ENCODE measurements at places on chromosomes 12 and 14.

DNA sequence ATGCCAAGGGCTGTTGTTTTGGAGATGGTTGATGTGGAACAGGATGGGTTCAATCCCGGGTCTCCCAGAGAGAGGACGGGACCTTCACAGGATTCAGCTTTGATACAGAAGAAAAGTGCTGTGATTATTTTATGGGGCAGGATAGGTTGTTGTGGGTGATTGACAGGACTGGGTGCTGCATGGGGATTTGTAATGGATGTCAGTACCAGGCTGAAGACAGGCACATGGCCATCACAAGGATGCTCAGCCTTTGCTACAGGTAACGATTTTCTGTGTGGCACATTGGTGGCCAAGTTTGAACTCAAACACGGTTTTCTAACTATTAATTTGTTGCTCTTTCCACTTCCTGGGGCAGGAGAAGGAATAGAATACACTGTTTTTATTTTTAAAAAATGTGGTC, 4.5 kb upstream of the GUCY2C start:
- DNase-seq = no peak

DNA sequence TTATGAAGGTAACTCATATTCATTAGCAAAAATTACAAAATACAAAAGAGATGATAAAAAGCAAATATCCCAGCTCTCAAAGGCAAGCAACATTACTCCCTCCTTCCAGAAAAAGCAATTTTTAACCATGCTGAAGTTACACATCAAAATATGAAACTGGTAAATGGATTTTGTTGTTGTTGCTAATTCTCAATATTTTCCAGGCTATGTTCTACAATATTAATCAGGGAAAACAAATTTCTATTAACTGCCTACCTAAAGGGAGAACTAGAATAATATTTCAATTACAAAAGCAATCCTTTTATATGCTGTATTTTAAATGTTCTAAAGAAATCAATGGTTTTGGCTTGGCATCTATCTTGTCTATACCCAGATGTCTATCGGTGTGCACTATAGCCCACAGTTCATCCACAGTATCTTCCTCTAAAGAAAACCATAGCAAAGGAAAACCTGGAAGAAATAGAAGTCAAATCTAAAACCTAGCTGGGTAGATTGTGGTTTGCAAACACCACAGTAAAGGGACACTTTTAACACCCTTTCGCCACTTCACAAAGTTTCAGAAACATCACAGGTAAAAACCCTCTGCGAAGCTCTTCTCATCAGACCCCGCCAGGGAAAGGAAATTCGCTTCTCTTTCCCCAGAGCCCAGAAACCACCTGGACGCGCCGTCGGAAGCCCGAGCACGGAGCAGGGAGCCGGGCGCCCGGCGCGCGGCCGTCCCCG, 32.0 kb downstream of the TC2N start:
- DNase-seq = no peak

DNA sequence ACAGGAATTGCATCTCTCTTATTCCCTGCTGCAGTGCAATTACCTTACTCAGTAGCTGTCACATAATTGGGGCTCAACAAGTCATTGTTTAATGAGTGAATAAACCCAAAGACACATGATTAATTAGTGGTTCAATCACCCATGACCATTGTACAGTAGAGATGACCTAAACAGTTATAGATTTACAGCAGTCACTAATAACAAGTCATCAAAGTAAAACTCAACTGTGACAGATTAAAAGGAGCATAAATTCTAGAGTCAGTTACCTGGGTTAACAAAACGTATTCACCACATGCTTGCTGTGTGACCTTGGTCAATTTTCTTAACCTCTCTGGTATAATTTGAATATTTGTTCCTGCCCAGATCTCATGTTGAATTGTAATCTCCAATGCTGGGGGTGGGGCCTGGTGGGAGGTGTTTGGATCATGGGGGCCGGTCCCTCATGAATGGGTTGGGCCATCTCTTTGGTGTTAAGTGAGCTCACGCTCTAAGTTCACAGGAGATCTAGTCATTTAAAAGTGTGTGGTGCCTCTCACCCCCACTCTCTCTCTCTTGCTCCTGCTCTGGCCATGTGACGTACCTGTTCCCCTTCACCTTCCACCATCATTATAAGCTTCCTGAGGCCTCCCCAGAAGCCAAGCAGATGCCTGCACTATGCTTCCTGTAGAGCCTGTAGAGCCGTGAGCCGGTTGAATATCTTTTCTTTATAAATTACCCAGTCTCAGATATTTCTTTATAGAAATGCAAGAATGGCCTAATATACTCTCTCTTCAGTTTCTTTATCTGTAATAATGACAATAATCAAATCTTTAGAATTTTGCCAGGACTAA, 141.9 kb upstream of the PLEKHG7 start:
- DNase-seq = no peak

- DNase-seq = no peak
Observed at GRCh38 chr14:104725772-104726548, 1.9 kb downstream of the ADSS1 start.

- DNase-seq = peak; percentile 74
Observed at GRCh38 chr12:76030341-76031080, 1.1 kb downstream of the PHLDA1 start.

DNA sequence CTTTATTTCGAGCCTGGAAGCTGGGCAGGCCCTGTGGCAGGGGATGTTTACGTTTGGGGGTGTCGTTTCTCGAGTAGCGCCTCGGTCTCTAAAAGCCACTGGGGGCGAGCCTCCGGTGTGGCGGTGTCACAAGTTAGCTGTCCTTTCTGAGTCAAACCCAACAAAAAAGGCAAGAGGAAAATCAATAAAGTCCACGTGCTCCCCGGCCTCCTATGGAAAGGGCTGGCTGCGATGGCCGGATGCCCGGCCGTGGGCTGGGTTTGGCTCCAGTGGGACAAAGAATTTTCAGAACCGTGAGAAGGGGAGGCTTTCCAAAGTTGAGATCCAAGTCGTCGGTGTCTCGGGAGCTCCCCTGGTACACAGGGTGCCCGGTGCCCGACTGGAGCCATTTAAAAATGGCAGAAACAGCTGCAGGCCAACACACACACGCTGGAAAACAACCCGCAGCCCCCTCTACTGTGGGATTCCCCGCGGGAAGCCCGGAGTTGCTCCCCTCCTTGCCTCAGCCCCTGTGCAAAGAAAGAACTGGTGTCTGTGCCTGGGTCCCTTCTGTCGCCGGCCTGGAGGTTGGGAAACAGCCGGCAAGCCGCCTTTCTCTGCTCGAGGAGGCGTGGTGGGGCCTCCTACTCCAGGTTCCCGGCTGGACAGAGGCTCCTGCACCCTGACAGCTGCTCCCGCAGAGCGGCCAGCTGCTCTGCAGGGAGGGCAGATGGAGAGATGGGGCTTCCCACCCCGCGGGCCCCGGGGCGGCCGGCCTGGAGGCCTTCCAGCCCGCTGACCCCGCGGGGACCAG, 1.9 kb downstream of the BCL7A start:
- peak; percentile 41 for DNase-seq

- DNase-seq = no peak
Observed at GRCh38 chr14:64990939-64991338, 4.2 kb downstream of the FNTB start.

GRCh38 chr14:37436519-37436918, 158.5 kb downstream of the FOXA1 start:
- no peak for DNase-seq

DNA sequence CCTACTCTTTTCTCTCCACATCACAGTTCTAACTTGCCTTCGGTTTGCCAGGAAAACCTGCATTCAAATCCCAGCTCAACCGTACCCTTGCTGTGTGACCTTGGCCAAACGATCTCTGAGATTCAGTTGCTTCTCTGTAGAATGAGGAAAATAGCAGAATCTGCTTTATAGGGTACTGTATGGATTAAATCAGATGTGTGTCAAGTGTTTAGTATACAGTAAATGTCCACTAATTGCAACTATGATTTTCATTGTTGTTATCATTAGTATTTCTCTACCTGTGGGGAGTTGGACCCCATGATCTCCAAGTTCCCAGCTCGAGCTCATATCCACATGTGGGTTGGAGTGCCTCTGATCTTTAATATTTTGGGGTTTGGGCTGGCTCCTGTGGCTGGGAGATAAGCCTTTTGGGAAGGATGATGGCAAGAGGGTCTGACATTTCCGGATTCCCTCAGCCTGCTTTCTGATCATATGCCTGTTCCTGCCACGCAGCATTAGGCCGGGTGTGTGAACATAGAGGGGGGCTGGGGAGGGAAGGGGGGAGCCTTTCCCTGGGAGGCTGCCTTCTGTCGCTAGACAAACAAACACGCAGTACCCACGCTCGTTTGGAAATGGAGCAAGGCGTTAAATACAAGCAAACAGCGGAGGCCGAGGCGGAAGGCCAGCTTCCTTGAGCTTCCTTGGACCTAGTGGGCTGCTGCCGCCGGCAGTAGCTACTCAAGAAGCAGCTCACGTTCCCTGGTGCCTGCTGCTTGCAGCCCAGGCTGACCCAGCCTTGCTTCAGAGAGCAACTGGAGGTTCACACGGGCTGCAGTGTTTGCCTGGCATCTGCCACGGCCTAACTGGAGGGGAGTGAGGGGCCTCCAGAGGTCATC, 213.5 kb upstream of the LHX5 start:
- no peak for DNase-seq

GRCh38 chr14:50647753-50648152, 20.4 kb downstream of the SAV1 start:
- no peak for DNase-seq

DNA sequence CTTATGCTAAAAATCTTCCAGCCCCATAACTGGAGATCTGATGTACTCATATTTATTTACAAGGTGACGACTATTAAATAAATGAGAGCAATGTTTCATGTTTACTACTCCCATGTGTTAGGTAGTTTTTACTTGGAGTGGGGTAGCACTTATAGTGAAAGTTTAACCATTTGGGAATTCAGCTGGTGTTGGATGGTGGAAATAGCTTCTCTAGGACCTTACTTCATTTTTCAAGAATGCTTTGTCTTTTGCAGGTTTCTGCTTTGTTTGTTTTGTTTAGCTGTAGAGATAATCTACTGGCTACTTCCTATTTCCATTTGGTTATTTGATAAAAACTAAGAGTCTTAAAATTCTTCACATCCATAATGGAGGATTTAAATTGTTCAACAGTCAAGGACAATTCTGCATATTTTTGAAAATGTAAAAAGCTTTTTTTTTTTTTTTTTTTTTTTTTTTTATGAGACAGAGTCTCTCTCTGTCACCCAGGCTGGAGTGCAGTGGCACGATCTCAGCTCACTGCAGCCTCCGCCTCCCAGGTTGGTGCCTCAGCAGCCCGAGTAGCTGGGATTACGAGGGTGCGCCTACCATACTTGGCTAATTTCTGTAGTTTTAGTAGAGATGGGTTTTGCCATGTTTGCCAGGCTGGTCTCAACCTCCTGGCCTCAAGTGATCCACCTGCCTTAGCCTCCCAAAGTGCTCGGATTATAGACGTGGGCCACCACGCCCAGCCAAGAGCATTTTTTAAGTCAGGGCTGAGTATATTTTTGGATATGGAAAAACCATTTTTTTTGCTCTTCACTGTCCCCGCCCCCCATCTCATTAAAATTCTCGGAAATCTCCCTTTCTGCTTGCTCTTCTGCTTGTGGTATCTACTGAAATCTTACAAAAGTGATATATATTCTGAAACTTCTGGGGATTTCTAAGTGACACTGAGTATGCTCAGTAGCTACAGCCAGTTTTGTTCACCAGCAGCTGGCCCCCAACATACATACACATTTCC, 1.4 kb upstream of the ABCD2 start:
- peak; percentile 67 for DNase-seq

DNA sequence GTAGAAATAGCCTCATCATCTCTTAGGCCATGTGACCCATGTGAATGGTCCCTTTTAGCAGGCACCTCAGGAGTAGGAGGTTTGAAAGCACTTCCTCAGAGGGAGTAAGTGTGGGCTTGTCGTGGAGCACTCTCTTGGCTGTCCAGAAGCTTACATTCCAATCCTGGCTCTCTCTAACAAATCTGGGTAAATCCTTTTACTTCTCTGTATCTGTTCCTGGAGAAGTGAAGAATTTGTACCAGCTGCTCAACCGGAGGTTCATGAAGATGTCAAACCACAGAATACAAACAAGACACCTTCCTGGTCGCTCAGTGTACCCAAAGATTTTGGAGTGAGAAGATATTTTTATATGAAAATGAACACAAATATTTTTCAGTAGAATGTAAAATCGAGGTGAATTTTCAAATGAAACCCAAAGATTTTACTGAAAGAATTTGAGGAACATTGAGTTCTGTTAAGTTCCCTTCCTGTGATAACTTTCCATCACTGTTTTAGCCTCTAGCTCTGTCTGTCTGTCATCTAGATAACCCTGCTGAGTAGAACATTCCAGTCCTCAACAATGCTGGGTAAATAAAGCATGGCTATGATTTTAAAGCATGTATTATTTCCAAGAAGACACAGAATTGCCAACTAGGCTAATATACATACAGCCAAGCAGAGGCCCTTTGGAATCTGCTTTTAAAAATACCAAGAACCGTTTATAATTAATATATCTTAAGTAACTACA, 263.9 kb upstream of the RGS6 start:
- no peak for DNase-seq

DNA sequence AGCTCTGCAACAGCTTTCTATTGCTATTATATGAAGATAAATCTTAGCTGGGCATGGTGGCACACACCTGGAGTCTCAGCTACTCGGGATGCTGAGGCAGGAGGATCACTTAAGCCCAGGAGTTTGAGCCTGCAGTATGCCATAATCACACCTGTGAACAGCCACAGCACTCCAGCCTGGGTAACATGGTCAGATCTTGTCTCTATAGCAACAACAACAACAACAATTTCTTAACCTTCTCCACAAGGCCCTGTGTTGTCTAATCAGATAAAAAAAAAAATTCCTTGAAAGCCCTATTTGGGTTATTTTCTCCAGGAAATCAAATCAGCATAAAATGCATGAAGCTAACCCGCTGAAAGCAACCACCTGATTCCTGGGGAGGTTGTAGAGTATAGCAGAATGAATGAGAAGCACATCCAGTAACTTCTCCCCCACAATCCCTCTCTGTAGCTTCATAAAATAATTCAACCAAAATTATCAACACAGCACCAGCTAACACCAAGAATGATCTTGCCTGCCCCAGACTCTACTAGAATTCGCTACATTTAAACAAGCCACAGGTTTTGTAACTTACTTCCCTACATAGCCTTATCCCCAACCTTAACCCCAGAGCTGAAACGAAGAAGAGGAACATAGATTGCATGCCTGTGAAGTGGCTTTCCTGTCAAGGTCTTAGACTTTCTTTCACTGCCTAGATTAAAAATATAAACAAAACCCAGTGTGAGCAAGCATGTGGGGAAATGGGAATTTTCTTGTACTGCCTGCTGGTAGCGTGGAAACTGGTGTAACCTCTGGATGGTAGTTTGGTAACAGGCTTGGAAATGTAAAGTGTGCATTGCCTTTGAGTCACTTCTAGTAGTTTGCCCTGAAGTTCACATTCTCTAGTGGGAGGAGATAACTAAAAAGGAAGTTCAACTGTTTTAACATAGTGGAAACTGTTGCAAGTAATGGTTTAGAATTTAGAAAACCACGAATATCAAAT, 6.0 kb upstream of the STK38L start:
- no peak for DNase-seq

- DNase-seq = no peak
Observed at GRCh38 chr12:32296567-32296966, 102.8 kb upstream of the FGD4 start.

All from stimulated activated CD8-positive, alpha-beta memory T cell treated with anti-CD3 and anti-CD28 coated beads, Interleukin-4, amount 100 ng/mL, for 48 hours (primary cell).